Stimulated activated CD4-positive, alpha-beta T cell treated with anti-CD3 and anti-CD28 coated beads, Interleukin-15, amount 100 ng/mL, for 48 hours (primary cell): ENCODE measurements at places on chromosomes 6 and 20.

- DNase-seq: no peak
Measured at GRCh38 chr6:167397712-167398111, 72.8 kb downstream of the TTLL2 start.

DNA sequence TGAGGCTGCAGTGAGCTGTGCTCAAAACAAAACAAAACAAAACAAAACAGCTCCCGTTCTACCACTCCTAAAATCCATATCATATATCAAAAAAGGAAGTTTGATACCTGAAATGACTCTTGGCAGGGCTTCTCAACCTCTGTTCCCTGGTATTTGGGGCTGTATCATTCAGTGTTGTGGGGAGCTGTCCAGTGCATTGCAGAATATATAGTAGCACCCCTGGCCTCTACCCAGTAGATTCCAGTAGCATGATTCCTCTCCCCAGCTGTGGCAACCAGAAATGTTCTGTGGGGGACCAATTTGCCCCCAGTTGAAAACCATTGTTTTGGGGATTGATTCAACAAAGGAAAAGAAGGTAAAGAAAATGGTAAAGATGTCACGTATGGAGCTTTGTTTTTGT, 238.9 kb downstream of the PRL start:
- no peak for DNase-seq

- DNase-seq: no peak
Measured at GRCh38 chr6:119308048-119308570, 41.5 kb downstream of the MAN1A1 start.

GRCh38 chr20:3697588-3698305, 14.7 kb downstream of the SIGLEC1 start:
- DNase-seq: no peak

- no peak for DNase-seq
Measured at GRCh38 chr20:62066983-62067433, 1.3 kb upstream of the TAF4 start.

- no peak for DNase-seq
Measured at GRCh38 chr6:100464162-100464851, 414 bp downstream of the SIM1 start.

GRCh38 chr20:57795342-57795697, 85.5 kb upstream of the PMEPA1 start:
- DNase-seq: no peak

GRCh38 chr20:35607003-35607735, 8.5 kb upstream of the SPAG4 start:
- DNase-seq: no peak

GRCh38 chr6:157528931-157529653, 148.1 kb downstream of the ZDHHC14 start:
- DNase-seq: no peak

- no peak for DNase-seq
Measured at GRCh38 chr6:467111-467510, 75.6 kb downstream of the IRF4 start.

DNA sequence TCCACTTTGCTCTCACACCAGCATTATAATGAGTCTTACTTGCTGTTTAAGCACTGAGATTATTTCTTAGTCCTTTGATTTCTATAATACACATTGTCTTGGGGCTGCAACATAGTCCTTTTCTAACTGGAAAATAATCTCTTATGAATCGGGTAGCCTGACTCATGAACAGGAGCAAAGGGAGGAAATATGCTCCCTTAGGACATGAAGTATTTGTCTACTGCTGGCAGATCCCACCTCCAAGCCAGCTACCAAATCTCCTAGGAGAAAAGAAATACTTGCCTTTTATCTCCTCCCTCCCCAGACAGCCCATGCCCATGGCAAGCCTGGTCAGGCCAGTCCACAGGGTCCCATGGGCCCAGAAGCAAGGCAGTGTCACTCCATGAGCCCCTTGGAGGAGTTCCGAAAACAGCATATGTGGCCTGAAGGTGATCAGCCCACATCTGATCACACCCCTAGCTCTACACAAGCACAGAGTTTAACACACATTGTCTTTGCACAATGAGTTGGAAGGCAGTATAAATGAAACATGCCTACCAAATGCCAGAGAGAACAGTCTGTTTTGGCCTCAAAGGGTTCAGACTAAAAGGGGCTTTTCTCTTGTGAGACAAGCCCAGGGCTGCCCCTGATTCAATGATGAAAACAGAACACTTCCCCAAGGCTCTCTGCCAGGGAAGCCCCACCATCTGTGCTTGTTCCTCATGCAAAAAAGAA, 37.1 kb upstream of the SLC4A11 start:
- no peak for DNase-seq

DNA sequence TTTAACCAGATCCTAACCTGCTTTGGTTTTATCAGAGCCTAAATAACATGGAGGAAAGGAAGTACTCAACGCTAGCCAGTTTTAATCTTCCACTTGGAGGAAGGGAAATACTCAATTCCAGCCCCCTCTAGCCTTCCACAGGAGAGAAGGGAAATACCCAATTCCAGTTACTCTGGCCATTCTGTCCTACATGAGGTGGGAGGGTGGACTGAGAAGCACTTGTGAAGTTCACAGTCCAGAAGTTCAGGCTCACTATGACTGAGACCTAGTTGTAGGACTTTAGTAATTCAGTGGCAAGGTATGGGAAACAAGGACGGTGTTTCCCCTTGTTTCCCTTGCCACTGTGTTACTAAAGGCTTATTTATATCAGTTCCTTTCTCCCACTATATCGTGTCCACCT, 672.0 kb downstream of the RFPL4B start:
- DNase-seq: no peak

- DNase-seq: no peak
Measured at GRCh38 chr6:11699576-11699975, 79.0 kb downstream of the ADTRP start.

GRCh38 chr6:105015482-105015881, 58.6 kb downstream of the LIN28B start:
- no peak for DNase-seq

DNA sequence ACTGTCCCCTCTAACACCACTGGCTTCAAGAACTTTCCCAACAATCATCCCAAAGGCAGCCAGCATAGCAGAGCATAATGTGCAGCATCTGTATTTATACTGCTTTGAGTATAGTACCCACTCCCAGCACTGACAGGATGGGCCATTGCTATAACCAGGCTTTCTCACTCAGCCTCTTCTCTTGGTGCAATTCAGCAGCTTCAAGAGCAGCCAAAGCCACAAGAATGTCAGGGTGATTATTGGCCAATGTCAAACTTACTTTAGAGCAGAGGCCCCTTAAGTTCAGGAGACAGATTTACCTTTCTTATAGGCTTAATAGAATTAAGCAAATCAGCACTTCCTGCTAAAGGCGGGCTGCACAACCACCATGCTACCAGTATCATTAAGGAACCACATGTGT, 232.4 kb upstream of the RSPO3 start:
- no peak for DNase-seq

DNA sequence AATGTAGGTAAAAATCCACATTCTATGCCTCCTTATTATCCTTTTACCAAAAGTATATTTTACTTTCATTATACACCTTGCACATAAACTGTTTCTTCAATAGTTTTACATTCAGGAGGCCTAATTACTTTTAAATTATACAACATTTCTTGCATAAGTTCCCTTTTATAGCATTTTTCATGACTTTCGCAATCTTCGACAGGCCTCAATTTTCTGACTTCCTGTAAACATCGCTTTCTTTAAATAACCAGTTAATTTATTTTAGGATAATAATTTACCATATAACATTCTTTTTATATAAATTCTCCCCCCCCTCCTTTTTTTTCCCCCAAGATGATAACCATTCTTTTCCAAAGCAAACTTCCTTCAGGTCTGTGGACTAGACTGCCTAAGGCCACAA, 9.2 kb downstream of the SLC35A1 start:
- DNase-seq: no peak

DNA sequence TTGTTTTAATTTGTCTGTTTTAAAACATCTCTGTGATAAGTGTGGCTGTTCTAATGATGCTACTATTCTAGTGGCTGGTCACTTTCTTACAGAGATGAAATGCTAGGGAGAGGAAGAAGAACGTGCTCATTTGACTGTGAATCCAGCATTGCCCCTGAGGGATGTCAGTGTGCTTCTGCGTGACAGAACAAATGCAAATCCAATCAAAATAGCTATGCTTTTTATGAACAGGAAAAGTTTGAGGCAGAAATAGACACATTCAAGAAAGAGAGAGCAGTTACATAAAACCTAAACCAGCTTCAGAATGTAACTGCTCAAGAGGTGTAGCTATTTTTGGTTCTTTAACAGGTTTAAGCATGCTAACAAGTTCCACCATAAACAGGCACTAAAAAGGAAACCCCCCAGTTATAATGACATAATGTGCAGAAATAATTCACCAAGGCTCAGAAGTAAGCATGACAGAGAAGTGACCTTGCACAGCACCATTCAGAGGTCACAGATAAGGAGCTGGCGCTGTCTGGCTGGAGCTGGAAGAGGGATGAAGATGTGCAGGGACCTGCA, 385.3 kb downstream of the EPM2A start:
- DNase-seq: no peak

GRCh38 chr20:38222231-38222922, 38.2 kb downstream of the KIAA1755 start:
- peak; percentile 53 for DNase-seq

GRCh38 chr6:114024746-114025145, 53.8 kb upstream of the HDAC2 start:
- DNase-seq: no peak

DNA sequence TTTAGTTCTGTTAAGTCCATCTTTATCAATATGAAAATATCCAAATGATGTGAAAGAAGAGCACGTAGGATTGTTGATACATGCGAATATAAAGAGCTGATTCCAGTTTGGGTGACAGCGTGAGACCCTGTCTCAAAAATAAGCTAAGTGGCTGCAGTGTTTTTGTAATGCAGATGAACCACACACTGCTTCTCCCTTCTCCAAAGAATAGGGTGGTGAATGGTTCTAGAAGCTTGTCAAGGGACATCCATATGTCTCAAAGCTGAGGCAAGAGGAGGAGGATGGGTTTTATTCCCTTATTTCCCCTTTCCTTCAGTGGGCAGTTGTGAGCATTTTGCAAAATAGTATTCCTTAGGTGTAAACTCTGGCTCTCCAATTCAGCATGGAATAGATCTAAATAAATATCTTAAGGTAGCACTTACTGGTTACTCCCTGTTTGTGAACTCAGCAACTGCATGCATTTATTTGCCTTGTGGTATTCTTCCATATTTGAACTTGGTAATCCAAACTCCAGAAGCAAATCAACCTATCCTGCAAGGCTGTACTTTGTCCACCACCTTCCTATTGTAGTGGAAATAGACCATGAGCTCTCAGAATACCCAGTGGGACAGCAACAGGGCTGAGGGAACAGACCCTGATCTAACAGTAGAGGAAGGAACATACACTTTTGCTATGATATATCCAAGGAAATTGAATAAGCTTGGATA, 38.0 kb downstream of the XRN2 start:
- no peak for DNase-seq

DNA sequence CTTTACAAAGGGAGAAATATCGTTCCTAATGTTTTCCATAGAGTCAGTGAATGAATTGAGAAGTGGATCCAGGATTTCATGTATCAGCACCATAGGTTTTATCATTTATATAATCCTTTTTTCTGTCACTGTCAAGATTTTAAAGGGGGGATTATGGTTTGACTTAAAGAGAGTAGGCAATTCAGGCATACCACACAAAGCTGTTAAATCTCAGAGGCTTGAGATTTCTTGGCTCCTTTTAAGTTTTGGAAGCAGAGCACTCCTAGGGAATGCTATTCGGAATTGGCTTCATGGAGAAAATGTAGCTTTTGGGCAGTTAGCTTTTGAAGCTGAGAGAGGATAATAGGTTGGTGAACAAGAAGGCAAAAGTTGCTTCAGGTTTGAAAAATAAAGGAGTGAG, 274.7 kb downstream of the SOX4 start:
- DNase-seq: no peak

- no peak for DNase-seq
Measured at GRCh38 chr20:59571151-59571550, 33.2 kb upstream of the PHACTR3 start.

GRCh38 chr20:19976595-19977372, 40.4 kb upstream of the NAA20 start:
- no peak for DNase-seq

DNA sequence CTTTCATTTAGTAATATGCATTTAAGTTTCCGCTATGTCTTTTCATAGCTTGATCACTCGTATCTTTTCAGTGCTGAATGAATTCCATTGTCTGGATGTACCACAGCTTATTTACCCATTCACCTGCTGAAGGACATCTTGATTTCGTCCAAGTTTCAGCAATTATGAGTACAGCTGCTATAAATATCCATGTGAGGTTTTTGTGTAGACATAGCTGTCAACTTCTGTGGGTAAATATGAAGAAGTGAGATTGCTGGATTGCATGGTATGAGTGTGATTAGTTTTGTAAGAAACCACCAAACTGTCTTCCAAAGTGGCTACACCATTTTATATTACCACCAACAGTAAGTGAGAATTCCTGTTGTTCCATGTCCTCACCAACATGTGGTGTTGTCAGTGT, 79.2 kb upstream of the STMND1 start:
- no peak for DNase-seq

- no peak for DNase-seq
Measured at GRCh38 chr6:149985481-149985937, 21.8 kb downstream of the ULBP1 start.

- peak; percentile 64 for DNase-seq
Measured at GRCh38 chr20:18276821-18277220, 11.5 kb upstream of the ZNF133 start.

GRCh38 chr6:125008261-125008703, 46.0 kb downstream of the RNF217 start:
- no peak for DNase-seq

GRCh38 chr20:62316331-62317166, 13.8 kb downstream of the ADRM1 start:
- no peak for DNase-seq

GRCh38 chr6:11672256-11672655, 106.3 kb downstream of the ADTRP start:
- no peak for DNase-seq

GRCh38 chr20:34200023-34200422, 41.2 kb upstream of the ASIP start:
- DNase-seq: no peak

GRCh38 chr6:7637533-7637932, 47.5 kb downstream of the SNRNP48 start:
- DNase-seq: no peak

DNA sequence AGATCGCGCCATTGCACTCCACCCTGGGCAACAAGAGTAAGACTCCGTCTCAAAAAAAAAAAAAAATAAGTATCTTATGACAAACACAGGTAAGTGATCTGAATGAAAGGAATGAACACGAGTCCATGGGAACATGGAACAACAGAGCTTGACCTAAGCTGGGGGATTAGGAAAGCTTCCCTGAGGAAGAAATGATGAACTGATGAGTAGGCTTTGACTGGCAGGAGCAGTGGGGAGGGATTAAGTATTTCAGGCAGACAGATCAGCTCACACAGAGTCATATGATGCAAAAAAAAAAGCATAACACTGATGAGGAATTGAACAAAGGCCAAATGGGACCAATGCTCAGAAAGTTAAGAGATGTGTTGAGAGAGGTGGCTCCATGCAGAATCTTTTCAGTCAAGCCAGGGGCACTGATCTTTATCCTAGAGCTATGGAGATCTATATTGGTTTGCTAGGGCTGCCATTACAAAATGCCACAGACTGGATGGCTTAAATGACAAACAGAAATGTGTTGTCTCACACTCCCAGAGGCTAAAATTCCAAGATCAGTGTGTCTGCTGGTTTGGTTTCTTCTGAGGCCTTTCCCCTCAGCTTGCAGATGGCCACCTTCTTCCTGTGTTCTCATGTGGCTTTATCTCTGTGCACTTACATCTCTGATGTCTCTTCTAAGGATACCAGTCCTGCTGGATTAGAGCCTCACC, 85.6 kb downstream of the ANKRD6 start:
- no peak for DNase-seq
